ENCODE measurements at places on chromosomes 1 and 21. TPM values are rescaled to one million over a fixed set of nuclear protein-coding genes. Genes with fewer than 3 reads are reported as not detected.

SLAMF7 gene
- not detected for total RNA-seq

DNA sequence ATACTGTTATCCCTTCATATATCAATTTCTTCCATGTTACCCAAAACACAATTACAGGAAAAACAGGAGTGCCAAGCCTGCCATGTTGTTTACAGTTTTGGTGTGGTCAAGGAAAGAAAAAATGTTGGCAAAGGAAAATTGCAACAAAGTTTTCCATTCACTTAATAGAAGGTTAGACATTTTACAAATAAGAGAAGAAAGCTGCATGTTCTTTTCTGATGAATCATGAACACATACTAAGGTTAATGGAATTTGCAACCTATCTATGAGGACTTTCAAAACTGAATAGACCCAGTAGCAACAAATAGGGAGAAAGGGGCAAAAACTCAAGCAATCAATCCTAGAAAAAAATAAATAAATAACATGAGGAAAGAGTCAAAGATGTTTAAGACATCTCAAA, 556.7 kb downstream of the DPYD start:
- H3K27me3 ChIP-seq = no peaks in the 10 kb centered on the region
- no peaks in the 10 kb centered on the region for H3K36me3 ChIP-seq
- H3K4me1 ChIP-seq = no peaks in the 10 kb centered on the region
- DNase-seq = no peak
- H3K4me3 ChIP-seq = no peak overlapping the region

DNA sequence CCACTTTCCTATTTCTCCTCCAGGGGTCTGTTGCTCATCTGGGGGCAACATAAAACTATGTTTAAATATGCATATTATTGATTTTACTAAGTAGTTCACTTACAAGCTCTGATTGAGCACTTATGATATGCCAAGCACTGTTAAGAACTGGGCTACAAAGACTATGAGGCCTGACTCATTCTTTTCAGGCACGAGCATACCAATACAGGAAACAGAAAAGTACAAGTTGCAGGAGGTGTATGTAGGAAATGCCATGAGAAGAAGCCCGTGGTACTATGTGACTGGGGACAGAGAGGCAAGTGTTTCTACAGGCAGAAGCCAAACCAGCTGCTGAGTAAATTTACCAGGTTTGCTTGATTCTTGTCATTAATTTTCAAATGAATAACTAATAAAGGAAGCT, 120.4 kb upstream of the PTGFR start:
- H3K27me3 ChIP-seq = no peaks in the 10 kb centered on the region
- no peak for DNase-seq
- H3K4me1 ChIP-seq = no peaks in the 10 kb centered on the region
- H3K27ac ChIP-seq = peak overlapping the region; percentile 24
- H3K4me3 ChIP-seq = no peak overlapping the region
- no peaks in the 10 kb centered on the region for H3K36me3 ChIP-seq

DNA sequence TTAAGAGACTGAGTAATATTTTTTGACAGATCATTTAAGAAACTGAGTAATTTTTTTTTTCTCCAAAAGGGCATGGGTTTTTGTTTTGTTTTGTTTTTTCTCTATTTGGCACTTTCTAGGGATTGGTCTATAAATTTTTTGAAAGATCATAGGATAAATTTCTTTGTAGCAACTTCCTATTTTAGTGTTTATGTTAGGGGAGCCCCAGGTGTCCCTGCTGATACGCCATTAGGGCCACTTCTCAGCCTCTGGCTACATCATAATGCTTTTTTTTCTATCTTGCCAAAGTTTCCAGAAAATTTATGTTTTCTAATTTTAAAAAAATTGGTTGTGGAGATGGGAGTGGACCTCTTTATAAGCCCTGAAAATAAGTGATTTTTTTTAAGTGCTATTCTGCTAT, 2.6 kb downstream of the GABPA start:
- no peaks in the 10 kb centered on the region for H3K27me3 ChIP-seq
- H3K4me1 ChIP-seq = no peaks in the 10 kb centered on the region
- no peaks in the 10 kb centered on the region for H3K36me3 ChIP-seq
- H3K27ac ChIP-seq = no peak overlapping the region
